AG04449 (cell line): ENCODE measurements at places on chromosomes 16 and 17.
A peak's percentile ranks its signal among the peaks of the same experiment; 100 is the strongest.

- DNase-seq, result no peak
Measured at GRCh38 chr16:73527187-73527586, 479.3 kb upstream of the ZFHX3 start.

DNA sequence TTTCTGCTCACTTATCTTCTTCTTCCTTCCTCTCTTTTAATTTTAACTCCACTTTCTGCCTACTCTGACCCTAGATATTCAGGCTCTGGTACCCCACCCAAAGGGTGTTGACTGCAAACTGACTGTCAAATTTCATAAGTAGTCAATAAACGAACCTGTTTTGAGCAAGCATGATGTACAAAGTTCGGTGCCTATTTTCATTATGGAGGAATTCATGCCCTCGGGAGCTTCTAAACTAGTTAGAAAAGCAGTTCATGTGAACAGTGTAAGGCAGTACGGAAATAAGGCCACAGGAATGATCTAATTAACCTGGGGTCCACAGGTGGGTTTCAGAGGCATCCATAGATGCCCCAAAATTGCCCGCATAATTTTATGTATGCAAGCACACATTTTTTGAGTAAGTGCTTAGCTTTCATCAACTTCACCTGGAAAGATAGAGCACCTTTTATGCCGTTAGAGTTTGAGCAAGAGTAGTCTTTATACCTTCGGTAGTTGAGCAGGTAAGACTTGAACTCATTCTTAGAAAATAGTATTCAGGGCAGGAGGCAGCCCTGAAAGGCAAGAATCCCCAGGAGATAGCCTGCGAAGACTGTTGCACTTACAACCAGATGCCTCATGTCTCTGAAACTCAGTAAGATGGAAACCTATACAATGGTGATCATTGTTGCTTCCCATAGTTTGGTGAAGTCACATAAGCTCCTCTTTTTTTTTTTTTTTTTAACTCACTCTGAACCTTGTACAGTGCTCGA is 36.6 kb upstream of the TBX2 start:
- no peak for DNase-seq

DNA sequence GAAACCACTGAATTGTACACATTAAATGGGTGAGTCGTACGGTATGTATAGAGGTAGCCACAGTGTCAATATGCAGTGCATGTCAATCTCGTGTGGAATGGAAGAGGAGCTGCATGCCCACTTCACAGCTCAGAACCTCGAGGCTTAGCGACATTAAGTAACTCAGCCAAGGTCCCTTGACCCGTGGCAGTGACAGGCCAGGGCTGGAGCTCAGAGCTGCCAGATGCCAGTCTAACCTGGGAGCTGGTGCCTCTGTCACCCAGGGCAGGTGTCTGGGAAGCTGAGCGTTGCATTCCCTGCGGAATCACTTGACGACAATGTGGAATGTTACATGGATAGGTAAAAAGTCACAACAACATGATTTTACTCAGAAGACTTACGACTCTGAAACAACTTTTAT is 298.1 kb downstream of the FOXL1 start:
- no peak for DNase-seq

GRCh38 chr17:27845264-27846041 is 45.1 kb upstream of the NOS2 start:
- DNase-seq, result no peak

GRCh38 chr16:19210280-19210924 is 42.4 kb downstream of the SYT17 start:
- no peak for DNase-seq

- no peak for DNase-seq
Measured at GRCh38 chr16:51524555-51525373, 373.7 kb upstream of the SALL1 start.

DNA sequence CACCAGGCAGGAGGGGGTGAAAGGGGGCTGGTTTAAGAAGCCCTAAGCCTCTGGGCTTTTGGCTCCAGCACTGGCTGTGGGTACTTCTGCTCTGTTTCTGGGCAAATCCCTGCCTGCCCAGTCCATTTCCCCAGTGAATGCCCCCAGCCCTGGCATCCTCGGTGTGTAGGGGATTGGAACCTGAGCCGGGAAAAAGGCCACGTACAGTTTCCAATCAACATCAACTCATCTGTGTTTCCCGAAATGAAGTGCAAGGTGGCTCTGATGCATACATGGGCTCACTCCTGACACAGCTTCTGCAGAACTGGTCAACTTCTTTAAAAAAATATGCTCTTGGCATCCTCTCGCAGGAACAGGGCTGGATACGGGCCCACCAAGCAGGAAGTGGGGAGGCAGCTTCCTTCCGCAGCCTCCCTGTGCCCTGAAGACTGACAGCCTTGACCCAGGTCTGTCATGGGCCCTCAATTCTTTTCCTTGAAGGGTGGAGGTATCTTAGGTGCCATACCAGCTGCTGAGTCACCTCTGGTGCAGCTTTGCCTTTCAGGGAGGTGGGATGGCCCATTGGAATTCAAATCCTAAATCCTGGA is 73.3 kb downstream of the N4BP1 start:
- no peak for DNase-seq

DNA sequence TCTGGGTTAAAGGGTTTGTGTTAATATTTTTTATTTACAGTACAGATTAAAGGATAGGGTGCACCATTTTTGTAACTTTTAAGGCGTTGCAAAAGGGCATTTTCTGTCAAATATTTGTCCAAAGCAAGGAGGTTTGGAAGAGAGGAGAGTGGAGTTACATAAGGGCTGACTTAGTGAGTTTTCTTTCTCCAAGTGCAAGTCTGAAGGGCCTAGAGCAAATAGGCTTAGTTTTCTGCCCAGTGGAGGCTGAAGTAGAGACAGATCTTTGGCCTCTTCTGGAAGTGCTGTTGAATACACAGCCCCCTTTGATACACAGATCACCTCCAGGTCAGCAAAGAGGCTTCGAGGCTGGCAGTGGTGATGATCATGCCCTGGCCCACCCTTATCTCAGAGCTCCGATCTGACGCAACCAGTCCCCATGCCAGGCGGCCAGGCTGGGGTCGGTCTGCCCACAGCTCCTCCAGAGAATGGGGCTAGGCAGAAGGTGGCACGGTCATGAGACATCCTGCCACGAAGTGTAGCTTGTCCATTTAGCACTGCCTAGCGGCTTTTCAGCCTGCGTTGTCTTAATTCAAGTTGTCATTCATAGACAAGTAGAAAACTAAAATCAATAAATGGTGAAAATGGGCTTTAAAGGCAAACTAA is 79.5 kb upstream of the IRX3 start:
- no peak for DNase-seq

- no peak for DNase-seq
Measured at GRCh38 chr17:62707425-62707739, 79.9 kb downstream of the MRC2 start.

GRCh38 chr16:58628845-58629732 is 537 bp downstream of the CNOT1 start:
- DNase-seq, result no peak

DNA sequence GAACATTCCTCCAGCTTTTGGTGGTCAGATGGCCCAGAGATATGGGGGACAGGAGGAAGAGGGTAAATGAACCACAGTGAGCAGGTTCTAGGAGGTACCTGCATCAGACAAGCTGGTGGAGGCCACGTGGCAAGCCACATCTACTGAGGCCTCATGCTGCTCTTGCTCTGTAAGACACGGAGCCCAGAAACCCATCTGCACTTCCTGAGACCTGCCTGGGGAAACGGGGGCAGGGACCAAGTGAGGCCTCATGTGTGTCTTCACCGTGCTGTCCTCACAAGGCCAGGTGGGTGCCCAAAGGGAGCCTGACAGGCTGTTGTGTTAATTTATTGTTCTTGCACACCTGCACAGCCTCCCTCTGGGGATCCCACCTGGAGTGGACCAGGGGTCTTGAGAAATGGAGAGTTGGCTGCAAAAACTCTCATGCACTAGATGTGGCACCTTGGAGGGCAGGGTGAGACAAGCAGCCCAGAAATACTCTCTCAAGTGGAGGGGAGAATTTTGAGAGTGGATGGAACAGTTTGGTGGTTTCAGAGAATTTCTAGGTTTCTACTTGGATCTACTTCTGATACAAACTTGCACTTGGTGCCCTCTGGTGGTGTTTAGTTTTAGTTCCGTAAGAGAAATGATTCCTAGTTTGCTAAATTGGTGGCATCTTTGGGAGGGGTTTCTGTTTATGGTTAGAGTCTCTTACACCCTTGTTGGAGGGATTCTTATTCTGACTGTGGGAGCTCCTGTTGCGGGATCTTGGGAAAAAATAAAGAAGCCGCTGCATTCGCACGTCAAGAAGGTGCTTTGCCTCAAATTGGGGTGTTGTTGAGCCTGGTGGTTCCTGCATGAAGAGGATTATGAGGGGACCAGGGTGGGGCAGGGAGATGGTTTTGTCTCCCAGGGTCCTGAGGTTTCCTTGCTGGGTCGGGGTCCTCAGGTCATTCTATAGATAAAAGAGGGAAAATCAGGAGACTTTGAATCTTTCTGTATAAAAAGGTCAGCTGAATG is 47.5 kb downstream of the SLC6A2 start:
- DNase-seq, result peak; percentile 19

DNA sequence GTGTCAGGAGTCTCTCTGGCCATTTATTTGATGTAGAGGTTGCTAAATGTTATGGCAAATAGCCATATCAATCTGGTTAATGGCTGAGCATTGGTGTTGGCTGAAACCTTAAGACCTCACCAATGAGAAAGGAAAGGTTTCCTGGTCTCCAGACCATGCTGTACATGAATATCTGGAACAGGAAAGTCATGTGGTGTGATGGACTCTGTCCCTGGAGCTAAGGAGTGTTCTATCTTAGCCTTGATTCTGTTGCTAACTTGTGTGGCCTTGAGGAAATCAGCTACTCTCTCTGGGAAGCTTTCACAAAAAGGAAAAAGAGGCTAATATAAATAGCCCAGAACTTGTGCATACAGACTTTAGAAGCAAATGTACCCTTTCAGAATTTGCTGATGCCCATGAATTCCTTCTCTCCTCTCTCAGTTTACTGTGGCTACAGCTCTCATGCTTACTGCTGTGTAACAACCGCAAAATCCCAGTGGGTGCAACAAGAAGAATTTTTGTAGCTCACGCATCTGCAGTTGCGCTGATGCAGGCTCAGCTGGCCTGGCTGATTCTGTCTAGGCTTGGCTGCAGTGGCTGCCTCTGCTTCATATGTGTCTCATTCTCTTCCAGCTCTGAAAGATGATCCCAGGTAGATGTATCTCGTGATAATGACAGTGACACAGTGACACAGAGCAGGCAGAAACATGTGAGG is 287.5 kb downstream of the NPIPA8 start:
- DNase-seq, result no peak

GRCh38 chr17:35489944-35490343 is 41.4 kb upstream of the SLFN13 start:
- no peak for DNase-seq

- no peak for DNase-seq
Measured at GRCh38 chr17:47738178-47738577, 5.1 kb downstream of the TBX21 start.
